ENCODE measurements at places on chromosomes 1 and 21.

DNA sequence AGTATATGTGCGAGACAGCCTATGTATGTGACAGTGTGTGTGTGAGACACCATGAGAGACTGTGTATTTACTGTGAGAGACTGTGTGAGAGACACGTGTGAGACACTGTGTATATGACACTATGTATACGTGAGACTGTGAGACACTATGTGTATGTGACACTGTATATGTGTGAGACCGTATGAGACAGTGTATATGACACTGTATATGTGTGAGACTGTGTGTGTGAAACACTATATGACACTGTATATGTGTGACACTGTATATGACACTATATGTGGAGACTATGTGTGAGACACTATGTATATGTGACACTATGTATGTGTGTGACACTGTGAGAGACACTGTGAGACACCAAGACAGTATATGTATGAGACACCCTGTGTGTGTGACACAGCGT is 52.9 kb upstream of the KDM4A start:
- no peak for DNase-seq

- no peak for DNase-seq
Measured at GRCh38 chr1:22420455-22421053, 31.1 kb upstream of the ZBTB40 start.

GRCh38 chr1:40965531-40965930 is 14.0 kb upstream of the CTPS1 start:
- DNase-seq = no peak

GRCh38 chr1:14745001-14745720 is 146.7 kb downstream of the KAZN start:
- no peak for DNase-seq

- peak; percentile 21 for DNase-seq
Measured at GRCh38 chr1:151024540-151025146, 11.7 kb upstream of the BNIPL start.

DNA sequence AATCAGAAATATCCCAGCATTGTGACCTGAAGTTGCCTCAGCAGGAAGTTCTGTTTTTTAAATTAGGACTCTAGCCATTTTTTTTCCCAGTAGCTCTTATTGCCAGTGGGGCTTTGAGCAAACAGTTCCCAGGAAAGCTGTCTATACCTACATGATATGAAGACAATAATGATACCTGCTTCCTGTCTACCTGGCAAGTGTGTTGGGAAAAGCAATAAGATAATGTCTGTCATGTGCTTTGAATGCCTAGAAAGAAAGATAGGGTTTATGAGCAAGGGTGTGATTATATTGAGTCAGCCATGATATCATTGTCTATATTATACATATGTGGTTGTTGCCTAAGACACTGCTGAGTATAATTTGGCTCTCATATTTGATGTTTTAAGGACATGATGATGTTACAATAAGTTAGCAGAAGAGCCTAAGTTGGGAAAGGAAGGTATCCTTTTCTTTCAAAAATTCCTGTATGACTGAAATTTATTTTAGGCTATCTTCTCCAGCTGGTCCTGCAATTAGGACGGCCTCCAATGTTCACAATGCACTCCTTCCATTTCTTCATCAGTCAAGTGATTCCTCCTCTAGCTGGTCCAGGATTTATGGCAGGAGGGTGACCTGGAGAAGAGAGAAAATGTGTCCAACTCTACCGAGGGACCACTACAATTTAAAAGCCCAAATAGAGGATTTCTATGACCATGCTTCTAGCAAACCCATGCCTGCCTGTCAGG is 99.6 kb upstream of the CDC42BPA start:
- no peak for DNase-seq

GRCh38 chr1:111402083-111402482 is 25.5 kb downstream of the OVGP1 start:
- no peak for DNase-seq

DNA sequence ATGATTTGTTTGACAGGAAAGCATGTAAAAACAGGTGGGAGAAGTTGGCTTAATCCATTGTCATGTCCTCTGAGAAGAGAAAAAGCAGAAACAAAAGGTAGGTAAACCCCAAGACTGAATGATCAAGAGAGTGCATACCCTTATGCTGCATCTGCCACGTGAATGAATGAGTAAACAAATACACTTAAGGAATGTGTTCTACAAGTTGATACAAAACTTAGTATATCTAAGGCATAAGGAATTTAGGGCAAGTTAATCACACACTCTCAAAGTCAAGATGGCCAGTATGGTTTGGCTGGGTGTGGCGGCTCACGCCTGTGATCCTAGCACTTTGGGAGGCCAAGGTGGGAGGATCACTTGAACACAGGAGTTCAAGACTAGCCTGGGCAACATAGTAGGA is 34.2 kb downstream of the HMCN1 start:
- no peak for DNase-seq

- no peak for DNase-seq
Measured at GRCh38 chr21:22192766-22193165, 1194.6 kb downstream of the NCAM2 start.

- no peak for DNase-seq
Measured at GRCh38 chr21:14497825-14498224, 48.3 kb downstream of the SAMSN1 start.

DNA sequence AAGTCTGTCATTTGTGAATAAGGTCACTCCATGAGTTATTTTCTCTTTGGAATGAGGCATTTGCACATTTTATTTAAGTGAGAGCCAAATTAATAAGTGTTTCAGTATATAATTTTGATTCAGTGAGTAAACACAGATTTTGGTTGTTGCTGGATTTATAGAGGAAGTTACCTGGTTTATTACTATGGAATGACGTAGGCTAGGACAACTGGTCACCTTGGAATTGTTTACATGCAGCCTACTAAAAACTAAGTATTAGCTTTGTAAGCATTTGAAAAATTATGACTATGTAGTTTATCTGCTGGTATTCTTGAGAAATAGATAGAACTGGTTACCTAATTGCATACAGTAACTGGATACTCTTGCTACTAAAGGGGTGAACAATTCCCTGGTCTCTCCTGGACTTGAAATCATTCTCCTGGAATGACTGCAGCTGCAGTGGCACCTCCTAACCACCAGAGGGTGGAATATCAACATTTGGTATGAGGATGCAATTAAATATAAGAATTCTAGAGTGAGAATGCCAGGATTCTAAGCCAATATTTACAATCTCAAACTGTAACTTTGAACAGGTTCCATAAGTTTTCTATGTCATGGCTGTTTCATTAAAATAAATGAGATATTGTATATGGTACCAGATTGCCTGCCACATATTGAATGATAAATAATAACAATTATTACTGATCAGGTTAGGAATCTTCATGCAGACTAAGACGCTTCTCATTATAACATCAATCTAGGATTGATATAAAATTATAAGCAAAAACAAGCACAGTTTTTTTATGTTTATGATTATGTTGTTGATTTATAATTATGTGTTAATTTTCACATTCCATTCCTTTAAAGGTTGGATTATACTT is 3.5 kb upstream of the KRTAP27-1 start:
- DNase-seq = no peak

DNA sequence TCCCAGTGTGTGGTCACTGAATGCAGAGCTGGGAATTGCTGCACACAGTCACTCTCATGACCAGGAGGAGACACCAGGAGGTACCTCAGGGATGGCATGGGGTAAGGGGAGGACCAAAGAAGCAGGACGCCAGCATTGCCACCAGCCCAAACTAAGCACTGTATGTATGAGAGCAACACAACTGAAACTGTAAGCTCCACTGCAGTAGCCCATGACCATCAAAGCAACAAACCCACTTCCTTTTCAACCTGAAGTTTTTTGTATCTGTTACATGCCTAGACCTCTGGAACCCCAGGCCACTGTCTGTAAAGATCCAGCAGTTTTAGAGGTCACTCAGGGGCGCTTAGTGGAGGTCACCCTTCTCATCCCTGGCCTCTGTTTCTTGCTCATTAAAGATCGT is 164.3 kb downstream of the SETD4 start:
- no peak for DNase-seq

- DNase-seq = no peak
Measured at GRCh38 chr1:75796376-75797272, at the start of gene MSH4. Gene MSH4 (plus strand): TSS chr1:75796882. CDS start chr1:75796986, 104 bp downstream.

- no peak for DNase-seq
Measured at GRCh38 chr21:34926803-34927467, 122.2 kb downstream of the RUNX1 start.

- no peak for DNase-seq
Measured at GRCh38 chr1:168608796-168609715, 32.7 kb downstream of the XCL1 start.

GRCh38 chr1:29172415-29172939 is 9.2 kb downstream of the SRSF4 start:
- no peak for DNase-seq

GRCh38 chr1:59687081-59687480 is 127.7 kb upstream of the HOOK1 start:
- no peak for DNase-seq

DNA sequence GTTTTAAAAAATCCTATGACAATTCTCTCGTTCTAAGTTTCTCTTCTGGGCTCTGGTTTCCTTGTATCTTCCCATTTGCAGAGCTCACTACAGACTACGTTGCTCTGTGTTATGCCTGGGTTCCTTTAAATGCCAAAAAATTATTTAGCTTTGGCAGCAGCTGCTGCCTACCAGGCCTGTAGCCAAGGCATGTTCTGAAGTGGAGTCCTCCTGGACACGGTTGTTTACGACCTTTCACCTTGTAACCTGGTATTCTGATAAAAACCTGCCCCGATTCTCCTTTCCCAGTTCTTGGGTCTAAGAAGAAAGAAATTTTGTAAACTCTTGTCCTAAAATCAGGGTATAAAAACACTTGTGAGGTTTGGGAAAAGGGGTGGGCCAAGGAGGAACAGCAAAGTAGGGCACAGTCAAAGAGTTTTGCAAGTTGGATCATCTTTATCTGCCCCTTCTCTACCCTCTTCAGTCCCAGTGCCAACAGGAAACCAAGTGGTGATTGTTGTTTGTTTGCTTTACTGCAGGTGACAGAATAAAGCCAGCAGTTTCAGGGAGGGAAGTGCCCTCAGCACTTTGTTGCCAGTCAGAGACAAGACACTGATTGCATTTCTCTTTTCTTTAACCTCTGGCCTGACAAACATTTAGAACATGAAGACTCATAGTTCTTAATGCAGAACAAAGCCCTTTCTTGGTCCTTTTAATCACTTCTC is 3.1 kb upstream of the TXNIP start:
- DNase-seq = no peak

DNA sequence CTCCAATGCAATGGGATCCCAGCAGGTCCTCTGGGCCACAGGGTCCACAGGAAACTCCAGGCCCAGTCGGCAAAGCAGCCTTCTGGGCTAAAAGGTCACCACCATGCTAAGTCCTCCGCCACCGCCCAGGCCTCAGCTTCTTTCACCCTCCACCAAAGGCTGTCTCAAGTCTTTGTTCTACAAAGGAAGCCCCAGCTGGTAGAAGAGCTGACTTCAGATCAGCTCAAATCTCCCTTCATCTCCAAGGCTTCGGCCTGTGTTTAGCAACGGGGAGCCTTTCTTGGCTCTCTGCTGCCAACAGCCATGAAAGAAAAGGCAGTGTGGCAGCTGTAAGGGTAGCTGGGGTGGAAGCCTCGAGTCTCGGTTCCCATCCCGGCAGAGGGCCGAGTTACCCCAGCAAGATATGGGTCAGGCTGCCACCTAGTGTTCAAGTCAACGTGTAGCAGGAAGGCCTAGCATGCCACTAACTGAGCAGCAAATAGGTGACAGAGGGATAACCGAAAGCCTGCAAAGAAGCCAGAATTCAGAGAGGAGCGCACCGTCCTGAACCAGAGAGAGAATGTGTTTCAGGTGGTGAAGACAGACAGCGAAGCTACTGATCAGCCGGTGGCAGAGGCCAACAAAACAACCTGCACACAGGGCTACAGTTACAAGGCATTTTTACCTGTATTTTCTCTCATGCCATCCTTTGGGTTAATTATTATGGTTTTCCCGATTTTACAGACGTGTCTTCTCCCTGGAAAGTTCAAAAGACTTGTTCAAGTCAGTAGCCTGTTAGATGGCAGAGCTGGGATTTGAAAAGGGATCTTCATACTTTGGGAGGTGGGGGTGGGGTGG is 26.8 kb upstream of the CRNN start:
- no peak for DNase-seq

DNA sequence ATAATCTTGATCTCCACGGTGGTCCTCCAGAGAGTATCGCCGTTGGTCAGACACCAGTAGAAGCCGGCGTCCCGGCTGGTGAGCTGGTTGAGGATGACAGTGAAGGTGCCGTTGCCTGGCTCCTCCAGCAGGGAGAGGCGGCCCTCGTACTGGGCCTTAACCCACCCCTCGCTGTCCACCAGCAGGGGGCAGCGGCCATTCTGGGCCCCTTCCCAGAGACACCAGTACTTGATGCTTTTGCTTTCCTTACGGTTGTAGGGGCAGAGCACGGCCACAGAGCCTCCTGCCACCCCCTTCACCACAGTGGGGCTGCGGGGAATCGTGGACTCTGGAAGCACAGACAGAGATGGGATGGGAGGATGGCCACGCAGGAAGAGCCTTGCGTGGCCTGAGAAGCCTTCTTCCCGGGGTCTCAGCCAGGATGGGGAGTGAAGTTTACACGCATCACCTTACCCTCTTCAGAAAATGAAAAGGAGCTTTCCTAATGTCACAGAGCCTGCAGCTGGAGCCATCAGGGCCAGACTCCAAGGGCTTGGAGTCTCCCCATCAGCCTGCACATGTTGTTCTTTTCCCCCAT is 10.7 kb downstream of the PIGR start:
- DNase-seq = no peak

GRCh38 chr1:105730701-105731100 is 1325.8 kb upstream of the PRMT6 start:
- no peak for DNase-seq

DNA sequence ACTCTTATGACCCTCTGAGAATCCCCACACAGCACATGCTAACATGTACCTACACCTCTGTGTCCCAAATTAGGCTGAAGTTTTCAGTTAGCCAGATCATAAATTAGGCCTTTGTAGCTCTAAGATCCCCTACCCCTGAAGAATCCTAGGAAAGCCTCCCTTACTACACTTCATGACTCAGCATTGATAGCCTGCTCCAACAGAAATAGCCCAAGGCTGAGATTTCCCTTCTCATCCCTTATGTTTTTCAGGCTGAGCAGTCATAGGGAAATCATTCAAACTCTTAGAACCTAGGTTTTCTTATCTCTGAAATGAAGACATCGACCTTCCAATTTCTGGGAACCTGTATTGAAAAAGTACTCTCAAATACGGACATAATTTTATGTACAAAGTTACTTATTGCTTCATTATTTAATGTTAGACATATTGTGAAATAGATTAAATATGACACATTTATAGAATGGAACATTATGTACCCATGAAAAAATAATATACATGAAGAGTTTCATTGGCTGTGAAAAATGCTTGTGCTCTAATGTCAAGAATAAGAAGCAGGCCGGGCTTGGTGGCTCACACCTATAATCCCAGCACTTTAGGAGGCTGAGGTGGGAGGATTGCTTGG is 122.4 kb upstream of the UBE2U start:
- DNase-seq = no peak

DNA sequence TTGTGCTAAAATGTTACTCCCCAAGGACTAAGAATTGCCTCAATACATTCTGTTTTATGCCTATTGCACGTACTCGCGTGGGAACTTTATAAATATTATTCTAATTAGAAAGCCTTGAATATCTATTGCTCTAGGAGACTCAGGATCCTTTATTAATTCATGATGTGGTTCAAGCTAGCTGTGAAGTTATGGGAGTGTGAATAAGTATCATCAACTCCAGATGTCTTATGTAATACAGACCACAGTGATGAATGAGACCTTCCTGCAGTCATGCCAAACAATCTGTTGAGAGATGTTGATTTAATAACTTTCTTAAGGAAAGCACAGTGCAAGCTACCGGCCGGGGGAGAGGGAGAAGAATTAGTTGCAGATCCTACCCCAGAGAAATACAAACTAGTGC is 519.2 kb upstream of the ZP4 start:
- peak; percentile 96 for DNase-seq
